ENCODE measurements at places on chromosomes 7 and 10.

DNA sequence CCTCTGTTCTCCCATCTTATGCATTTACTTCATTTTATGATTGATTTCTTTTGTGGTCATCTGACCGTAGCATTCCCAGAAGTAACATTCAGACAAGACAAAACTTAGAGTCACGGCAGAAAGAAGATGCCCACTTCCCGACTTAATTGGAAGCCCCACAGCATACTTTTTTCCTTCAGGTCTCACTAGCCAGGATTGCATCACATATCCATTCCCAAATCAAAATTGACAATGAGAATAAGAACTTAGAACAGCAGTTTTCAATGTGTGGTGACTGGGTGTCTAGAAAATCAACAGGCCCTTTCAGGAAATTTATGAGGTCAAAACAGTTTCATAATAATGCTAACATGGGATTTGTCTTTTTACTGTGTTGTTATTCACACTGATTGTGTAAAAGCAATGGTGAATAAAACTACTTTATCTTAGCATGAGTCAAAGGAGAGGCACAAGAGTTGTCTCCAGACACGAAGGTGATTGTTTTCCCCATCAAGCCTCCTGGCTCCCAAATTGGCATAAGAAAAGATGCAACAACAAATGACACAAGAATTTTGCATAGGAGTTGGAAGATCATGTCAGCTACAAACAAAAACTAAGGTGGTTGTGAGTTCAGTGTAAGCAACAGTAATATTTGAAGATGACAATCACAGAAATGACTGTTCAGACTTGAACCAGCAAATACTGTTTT lies 493.9 kb downstream of the HTR7 start:
- no peak for DNase-seq

- no peak for DNase-seq
Measured at GRCh38 chr10:85067955-85068354, 739.6 kb downstream of the CCSER2 start.

GRCh38 chr10:79401015-79401921 lies 44.2 kb downstream of the ZCCHC24 start:
- DNase-seq: no peak

GRCh38 chr7:151454305-151454704 lies 14.4 kb upstream of the CRYGN start:
- no peak for DNase-seq

GRCh38 chr7:101999393-101999792 lies 182.0 kb downstream of the CUX1 start:
- DNase-seq: no peak

- DNase-seq: no peak
Measured at GRCh38 chr7:99124751-99125504, 19.0 kb downstream of the SMURF1 start.

GRCh38 chr7:137687556-137688265 lies 159.1 kb downstream of the DGKI start:
- DNase-seq: no peak

DNA sequence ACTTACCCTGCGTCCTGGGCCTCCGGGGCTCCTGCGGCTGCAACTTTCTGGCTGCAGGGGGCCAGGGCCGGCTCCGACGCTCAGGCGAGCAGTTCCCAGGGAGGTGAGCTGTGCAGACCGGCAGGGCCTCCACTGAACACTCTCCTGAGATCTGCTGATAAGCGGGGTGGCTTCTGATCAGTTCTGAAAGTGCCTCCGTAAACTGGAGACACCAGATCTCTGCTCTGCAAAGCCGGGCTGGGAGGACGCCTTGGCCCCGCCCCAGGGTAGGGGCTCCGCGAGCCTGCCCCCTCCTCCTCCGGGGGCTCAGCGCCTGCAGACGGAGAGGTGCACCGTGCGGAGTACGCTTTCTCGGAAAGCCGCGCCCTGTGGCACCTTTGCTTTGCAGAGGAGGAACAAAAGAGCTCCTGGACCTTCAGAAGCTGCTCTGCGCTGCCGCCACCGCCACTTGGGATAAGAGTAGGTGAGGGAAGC lies 141.3 kb upstream of the VKORC1L1 start:
- no peak for DNase-seq

DNA sequence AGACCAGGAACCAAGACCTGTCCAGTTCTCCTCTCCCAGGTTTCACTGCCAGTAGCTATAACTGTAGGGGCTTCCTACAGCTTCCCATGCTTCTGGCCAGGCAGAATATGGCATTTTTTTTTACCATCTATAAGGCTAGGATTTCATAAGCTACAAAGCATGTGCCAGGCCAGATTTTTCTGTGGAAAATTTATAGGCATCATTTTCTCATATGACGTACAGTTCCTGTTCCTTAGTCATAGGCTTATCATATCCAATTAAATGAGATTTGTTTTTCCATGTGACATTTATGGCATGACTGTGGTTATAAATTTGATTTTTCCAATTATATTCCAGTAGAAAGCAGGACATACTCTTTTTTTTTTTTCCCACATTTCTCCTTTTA lies 208.6 kb upstream of the NPY start:
- no peak for DNase-seq

GRCh38 chr7:50836646-50837045 lies 54.0 kb upstream of the GRB10 start:
- DNase-seq: no peak

DNA sequence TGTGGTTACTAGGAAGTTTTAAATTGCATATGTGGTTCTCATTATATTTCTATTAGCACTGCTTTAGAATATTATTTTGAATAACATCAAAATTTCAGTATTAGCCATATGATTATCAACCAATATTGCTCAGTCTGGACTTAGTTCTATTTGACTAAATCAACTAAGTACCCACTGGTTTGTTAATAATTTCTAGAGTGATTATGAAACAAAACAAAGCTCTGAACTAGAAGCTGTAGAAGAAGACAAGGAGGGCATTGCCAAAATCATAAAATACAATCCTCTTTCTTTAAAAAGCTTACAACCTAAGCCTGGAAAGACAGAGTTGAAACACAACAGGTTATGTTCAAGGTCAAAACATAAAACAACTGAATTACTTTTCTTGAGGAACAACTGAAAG lies 204.7 kb downstream of the KMT2C start:
- no peak for DNase-seq

DNA sequence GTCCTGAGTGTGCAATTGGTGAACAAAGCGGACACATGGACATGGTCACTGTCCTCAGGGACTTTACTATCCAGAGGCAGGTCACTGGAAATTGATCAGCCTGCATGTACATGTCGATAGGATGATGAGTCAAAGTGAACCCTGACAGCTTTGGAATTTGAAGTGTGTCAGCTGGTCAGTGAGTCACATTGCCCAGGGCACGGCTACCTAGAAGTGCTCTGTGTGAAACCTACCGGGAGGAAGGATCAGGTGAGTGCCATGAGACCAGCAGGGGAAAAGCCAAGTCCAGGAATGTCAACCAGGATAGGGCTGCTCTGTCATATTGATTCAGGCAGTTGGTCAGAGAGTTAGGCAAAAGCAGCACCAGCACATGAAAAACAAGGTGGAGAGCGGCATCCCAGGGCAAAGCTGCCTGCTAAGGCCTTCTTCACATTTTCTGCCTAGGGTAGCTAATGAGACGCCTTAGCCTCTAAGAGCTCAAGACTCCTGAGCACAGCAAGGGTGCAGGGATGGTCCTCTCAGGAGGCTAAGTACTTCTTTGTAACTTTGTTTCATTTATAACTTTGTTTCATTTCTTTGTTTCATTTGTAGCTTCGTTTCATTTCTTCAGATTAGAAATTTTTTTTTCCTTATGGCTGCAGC lies 19.4 kb upstream of the PDCD4 start:
- no peak for DNase-seq

GRCh38 chr7:141477865-141478264 lies 73.3 kb upstream of the AGK start:
- no peak for DNase-seq

DNA sequence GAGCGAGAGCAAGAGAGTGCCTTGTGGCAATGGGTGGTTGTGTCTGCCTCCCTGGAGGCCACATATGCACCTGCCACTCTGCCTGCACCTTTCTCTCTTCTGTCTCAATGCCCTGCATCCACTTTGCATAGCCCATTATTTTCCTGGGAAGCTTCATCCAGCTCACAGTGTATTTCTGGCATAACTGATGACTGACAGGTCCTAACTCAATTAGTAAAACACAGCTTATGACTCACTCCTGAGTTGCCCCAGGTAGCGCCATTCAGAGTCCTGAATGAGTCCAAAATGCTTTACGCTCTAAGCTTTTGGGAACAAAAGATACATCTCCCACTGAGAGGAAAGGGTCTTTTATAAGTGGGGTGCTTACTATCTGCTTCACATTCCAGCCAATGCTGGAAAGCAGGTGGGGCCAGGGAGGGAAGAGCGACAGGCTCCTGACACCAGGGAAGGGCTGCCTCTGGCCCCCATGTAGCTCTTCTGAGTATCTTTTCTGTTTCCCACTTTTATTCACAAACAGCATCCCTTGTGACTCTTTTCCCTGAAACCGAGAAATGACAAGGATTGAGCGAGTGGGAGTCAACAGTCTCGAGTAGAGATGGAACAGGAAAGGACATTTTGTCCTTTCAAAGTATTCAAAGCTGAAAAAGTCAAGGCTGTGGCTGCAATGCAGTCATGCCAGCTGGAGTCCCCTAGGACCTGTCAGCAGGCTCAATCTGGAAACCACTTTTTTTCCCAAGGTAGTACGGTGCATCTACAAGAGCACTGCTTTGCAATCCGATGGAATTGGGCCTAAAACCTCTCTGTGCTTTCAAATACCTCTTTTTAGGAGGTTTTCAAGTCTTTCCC lies 479.3 kb upstream of the PODXL start:
- no peak for DNase-seq

DNA sequence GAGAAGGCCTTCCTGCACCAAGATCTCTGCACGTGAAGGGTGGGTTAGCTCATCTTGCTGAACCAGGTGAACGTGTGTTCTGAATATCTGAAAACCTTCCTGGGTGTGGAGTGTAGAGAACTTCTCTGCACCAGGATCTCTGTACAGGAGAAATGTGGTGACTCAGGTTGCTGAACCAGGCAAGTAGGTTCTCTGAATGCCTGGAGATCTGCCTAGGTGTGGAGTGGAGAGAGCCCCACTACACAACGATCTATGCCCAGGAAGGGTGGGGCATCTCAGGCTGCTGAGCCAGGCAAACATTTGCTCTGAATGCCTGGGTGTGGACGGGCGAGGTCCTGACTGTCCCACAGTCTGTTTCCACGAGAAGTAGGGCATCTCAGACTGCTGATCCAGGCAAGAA lies 1002.3 kb upstream of the KCND2 start:
- DNase-seq: no peak

- DNase-seq: no peak
Measured at GRCh38 chr10:17527514-17528146, 73.2 kb upstream of the ST8SIA6 start.

GRCh38 chr7:100682228-100682741 lies 8.7 kb downstream of the GNB2 start:
- no peak for DNase-seq

DNA sequence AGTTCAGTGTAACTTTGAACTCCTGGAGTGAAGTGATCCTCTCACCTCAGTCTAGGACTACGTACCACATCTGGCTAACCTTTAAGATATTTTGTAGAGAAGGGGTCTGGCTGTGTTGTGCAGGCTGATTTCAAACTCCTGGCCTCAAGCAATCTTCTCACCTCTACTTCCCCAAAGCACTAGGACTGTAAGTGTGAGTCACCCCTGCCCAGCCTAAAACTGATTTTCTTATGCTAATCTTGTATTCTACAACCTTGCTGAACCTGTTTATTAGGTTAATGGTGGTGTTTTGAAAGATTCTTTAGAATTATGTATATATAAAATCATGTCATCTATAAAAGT lies 58.0 kb downstream of the LCOR start:
- no peak for DNase-seq

DNA sequence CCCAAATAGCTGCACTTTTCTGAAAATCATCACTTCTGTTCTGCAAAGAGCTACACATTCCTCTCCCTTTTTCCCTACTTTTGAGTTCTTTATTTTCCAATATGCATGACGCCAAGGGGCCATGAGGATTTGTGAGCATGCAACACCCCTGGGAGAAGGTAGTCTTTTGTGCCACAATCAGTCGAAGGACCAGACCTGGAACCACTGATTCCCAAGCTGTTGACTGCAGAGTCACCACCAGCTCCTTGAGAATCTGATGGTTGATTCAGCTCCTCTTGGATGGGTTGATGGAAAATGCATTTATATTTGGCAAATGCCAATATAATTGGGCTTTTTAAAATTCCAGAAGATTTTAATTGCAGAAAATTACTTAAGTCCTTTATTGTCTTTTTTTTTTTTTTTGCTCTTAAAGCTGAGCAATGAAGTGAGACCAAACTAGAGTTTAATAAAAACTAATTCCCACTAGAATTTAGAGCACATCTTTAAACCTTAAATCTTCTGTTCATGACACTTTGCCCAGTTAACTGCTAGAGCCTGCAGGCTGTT lies 554.1 kb downstream of the TNS3 start:
- no peak for DNase-seq

DNA sequence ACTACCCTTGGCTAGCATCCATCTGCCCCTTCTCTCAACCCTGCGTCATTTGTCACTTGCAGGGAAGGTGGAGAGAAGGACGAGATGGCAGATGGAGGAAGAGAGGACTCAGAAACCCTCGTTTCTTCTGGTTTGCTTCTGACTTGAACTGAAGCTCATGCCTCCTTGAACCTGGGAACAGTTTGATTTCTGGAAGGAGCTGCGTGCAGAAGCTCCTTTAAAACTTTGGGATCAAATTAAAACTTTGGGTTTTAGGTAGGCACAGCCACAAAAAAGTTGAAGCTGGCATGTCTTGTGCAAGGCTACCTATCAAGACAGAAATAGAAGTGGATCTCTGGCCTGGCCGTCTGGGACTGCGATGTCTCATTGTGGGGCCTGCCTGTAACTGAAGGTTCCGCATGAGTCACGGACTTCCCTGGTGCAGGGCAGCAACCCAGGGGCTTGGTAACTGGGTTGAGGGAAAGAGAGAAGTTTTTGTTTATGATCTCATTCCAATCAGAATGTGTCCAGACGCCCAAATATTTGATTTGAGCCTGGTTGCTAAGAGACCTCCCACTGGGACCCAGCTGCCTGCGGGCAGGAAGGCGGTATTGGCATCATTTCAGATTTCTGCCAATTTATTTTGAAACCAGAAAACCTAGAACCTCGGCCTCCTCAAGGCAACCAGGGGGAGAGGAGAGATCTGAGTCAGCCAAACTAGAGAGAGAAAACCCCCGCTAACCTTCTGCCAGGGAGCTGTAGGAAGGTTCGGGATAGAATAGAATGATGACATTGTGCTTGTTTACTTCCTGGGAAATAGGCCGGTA lies 15.8 kb upstream of the CAMK1D start:
- no peak for DNase-seq

- DNase-seq: no peak
Measured at GRCh38 chr10:49120911-49121310, 5.6 kb upstream of the VSTM4 start.

GRCh38 chr7:51114501-51114900 lies 202.1 kb downstream of the COBL start:
- DNase-seq: no peak

GRCh38 chr10:48476279-48476982 lies 128.4 kb downstream of the ARHGAP22 start:
- no peak for DNase-seq

DNA sequence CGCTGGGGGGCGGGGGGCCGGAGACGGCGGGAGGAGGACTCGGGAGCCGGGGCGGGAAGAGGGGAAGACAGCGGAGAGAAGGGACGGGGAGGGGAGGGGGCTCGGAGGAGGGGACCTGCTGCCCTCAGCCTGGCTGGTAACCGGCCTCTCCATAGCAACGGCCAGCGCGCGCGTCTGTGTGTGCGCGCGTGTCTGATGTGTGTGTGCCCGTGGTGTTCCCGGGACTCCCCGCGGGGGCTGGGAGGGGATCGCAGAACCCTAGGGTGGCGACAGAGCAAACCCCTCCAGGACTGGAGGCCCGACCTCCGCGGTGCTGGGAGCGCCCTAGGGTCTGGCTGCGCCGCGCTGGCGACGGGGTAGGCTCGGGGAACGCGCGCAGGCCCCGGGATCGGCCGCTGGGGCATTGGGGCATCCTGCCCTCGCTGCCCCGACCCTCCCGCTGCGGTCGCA lies 356.3 kb downstream of the DNAJB6 start:
- no peak for DNase-seq
